ENCODE measurements at places on chromosomes 4 and X. TPM values are rescaled to one million over a fixed set of nuclear protein-coding genes. Genes with fewer than 3 reads are reported as not detected.

GRCh38 chr4:96912716-96913115 is 1072.8 kb downstream of the PDHA2 start:
- DNase-seq: no peak

DNA sequence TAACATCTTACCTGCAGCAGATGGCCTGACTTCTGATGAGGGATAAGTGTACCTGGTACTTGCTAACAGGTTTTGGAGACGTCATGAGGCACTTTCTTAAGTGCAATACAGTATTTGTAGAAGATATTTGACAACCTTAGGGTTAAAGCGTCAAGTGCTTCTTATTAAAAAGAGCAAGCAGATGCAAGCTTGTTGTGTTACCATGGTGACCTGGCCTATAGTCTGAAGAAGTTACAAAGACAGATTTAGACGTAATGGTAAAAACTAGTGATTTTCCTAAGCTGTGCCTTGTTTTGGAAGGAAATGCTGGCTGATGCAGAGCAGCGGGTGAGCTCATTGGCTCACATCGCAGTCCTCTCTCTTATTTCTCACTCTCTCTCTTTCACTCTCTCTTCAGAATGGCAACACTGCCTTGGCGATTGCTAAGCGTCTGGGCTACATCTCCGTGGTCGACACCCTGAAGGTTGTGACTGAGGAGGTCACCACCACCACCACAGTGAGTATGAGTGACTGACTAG is 243.6 kb downstream of the ANK2 start:
- peak; percentile 42 for DNase-seq

DNA sequence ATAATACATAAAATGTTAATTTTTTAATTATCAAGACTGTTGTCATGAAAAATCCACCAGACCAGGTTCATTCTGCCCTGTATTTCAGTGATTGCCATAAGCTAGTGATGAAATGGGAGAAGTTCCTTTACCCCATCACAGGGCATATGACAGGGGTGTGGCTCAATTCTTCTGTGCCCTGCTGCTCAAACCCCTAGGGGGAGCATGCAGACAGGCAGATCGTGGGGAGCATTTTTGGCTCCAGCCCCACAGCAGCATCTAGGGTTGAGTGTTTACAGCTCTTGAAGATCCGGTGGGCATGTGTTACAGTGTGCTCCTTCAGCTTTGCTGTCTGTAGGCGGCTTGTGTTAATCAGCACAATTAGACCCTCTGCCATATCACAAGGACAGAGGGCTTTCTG is 700.7 kb downstream of the PCDH18 start:
- no peak for DNase-seq

GRCh38 chr4:86717651-86718050 is 123.5 kb downstream of the PTPN13 start:
- no peak for DNase-seq

DNA sequence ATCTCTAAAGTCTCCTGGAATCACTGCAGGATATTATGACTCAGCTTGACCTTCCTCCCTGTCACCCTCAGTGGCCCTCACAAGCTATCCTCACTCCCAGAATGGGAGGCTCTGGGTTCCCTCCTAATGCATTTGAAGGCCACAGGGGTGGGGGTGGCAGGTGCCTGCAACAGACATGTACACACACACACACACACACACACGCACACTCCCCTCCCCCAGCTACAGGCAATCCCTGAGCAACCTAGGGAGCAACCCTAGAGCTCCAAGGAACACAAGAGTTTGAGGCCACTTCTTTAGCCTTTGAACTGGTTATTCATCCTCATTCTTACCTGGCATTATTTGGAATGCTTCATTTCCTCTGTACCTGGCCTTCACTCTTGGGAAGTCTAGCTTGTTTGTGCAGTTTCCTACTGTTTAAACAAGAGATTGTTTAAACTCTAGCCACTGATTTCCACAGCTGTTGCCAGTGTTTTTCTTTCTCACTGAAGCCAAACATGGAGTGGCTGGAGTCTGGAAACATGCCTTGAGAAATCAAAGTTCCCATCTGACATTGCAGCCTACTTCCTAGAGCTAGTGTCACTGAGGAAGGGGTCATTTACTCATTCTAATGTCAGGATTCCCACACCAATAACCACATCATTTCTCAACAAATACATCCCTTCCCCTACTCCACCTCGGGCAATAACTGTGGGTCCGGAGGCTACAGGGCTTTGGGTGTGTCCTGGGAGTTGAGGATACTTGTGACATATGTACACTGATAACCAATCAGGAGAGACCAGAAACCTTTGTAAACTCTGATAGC is 37.7 kb downstream of the MAOA start:
- DNase-seq: peak; percentile 26

- DNase-seq: no peak
Observed at GRCh38 chr4:71167083-71167482, 171.7 kb upstream of the SLC4A4 start.

DNA sequence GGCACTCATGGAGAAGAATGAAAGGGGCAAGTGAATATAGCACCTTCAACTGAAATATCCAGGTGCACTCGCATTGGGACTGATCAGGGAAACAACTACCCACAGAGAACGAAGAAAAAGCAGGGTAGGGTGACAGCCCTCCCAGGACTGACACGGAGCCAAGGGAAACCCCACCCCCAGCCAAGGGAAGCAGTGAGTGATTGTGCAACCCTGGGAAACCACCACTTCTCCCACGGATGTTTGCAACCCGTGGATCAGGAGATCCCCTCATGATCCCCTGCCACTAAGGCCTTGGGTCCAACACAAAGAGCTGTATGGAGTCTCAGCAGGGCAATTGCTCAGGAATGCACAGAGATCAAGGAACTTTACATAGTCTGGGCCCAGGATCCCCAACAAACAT is 158.5 kb upstream of the HCCS start:
- no peak for DNase-seq

GRCh38 chr4:146342600-146343192 is 128.4 kb downstream of the REELD1 start:
- DNase-seq: peak; percentile 14

DNA sequence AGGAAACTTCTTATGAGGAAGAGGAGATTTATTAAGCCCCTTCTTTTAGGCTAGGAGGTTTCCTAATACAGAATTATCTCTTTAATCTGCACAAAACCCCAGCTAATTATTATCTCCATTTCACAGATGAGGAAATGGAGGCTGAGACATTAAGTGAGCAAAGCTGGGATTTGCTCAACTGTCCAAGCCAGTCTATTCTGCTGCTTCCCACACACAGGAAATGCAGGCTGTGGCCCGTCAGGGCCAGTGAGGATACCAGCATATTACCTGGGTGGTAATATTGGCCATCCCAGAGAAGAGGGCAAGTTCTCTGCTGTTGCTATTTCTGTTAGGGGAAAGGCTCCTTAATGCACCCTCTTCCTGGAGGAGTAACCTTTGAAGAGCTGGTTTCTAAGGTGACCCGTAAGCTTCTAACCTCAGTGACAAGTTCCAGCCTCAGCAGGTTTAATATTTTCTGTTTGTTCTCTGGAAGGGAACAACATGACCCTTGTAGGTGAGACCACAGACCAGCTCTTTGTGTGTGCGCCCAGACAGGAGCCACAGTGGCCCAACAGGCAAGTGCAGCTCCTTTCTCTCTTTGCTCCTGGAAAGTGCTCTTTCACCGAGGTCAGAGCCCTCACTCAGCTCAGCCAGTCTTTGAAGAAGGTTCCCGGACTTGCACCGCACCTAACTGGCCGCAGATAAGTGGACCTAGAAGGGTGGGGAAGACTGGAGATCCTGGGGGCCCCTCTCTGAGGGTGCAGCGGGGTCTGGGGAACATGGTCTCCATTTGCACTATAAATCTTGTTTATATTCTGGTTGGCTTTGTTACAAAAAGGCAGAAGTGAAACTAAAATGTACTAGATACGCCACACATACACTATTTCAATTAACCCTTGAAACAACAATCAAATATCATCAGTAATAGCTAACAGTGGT is 35.5 kb downstream of the TBC1D9 start:
- no peak for DNase-seq

DNA sequence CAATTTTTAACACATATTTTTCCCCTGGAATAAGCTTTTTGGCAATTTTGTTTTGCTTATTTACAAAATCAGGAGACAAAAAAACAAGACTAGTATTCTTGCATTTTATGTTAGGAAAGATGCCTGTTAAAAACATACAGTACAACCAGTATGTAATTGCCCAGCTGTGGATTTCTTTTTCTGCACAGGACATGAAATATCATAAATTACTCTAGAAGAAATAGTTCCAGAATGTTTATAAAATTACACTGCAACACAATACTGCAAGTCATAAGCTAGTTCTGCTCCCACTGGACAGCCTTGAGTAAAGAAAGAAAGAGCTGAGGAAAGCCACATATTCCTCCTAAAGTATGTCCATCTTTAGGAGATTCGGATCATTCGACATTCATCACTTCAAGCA is 133.5 kb downstream of the SCFD2 start:
- DNase-seq: no peak

DNA sequence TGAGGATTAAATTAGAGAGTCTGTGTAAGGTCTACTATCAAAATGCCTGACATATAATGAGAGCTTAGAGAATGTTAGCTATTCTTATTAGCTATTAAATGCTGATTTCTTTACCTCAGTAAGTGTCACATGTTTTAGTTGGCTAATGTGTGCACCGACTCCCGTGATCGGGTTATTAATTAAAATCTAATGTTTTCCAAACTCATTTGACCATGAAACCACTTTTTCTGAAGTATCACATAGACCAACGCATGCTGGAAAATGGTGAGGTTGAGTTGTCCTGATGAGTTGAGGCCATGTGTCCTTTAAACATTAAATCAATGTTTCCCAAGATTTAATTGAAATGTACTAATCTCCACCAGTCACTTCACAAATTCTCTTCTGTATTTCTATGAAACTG is 84.8 kb upstream of the C1QTNF7 start:
- no peak for DNase-seq

DNA sequence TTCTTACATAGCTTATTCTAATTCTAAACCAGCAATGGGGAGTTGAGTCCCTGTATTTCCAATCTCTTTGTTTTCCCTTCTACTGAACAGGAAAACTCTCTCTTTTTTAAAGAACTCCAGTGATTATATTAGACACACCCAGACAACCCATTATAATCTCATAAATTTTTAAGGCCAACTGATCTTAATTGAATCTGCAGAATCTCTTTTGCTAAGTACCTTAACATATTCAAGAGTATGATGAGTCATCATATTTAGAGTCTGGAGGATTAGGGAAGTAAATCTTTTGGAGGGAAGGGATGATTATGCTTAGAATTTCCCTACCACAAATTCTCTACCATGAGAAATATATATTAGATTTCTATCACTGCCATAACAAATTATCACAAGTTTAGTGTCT is 705.1 kb downstream of the CENPC start:
- DNase-seq: no peak

DNA sequence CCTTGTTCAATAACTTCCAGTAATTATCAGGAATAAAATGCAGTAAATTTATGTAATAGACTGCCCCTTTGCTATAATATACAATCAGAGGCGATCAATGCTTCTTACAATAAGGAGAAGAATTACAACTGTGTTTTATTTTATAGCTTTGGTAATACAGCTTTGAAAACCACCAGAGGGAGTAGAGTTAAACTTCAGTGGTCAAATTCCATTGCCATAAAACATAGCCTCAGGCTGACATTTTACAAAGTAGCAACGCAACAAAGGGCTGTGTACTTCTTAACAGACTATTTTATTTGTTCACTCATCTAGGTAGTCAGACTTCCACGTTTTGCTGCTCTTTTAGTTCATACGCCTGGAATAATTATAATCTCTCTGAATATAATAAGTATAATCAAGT is 58.5 kb downstream of the TEX13C start:
- no peak for DNase-seq

GRCh38 chrX:150036181-150036580 is 97.9 kb upstream of the EOLA2 start:
- DNase-seq: no peak

- peak; percentile 55 for DNase-seq
Observed at GRCh38 chrX:53287493-53288138, 6.2 kb upstream of the IQSEC2 start.

DNA sequence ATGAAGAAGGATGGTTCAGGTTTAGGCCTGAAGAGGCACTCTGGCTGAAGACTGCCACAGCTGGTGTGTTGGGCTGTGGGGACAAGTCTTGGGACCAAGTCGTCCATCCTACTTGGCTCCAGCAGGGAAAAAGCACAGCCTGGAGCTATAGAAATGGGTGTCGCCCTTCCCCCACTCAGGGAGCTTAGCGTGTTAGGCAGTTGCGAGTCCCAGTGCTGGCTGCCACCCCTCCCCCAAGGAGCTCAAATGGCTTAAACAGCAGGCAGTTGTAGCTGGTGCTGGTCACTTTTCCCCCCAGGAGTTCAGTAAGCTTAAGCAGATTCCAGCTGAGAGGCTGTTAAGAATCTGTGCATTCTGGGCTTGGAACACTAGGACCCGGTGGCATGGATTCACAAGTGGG is 319.5 kb upstream of the POF1B start:
- DNase-seq: no peak

- no peak for DNase-seq
Observed at GRCh38 chrX:19731307-19731820, 156.0 kb downstream of the SH3KBP1 start.

STK32B gene
- polyA plus RNA-seq: 1.3 TPM

MAML3 gene
- 11.5 TPM for polyA plus RNA-seq

IL2RG gene
- polyA plus RNA-seq: 24.0 TPM

MAGED4 gene
- polyA plus RNA-seq: 21.6 TPM

SSX2 gene
- not detected for polyA plus RNA-seq

PHEX gene
- polyA plus RNA-seq: 5.9 TPM
